ENCODE measurements at places on chromosomes 4 and X.

- no peak for ATAC-seq
Measured at GRCh38 chr4:23547096-23547495, 342.8 kb downstream of the PPARGC1A start.

GRCh38 chr4:113811359-113811758, 49.8 kb upstream of the CAMK2D start:
- no peak for ATAC-seq

DNA sequence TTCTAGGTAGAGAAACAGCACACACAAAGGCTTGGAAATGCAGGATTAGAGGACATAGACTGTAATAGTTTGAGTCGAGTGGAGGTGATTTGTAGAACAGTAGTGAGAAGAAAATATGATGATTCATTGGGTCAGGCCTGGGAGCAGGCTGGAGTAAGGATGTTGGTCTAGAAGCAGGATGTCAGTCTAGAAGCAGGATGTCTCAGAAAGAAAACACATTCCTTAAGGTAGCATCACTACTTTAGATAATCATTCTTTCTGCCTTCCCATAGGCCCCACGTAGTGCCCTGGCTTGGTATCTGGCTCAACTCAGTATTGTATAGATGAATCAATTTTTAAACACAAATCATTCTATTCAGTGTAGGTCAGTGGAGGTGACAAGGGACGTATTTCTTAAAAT, 11.2 kb upstream of the DACH2 start:
- ATAC-seq, result no peak

GRCh38 chr4:28004520-28004919, 1143.9 kb downstream of the STIM2 start:
- ATAC-seq, result no peak

- no peak for ATAC-seq
Measured at GRCh38 chr4:48902266-48902665, 4.3 kb downstream of the OCIAD2 start.

DNA sequence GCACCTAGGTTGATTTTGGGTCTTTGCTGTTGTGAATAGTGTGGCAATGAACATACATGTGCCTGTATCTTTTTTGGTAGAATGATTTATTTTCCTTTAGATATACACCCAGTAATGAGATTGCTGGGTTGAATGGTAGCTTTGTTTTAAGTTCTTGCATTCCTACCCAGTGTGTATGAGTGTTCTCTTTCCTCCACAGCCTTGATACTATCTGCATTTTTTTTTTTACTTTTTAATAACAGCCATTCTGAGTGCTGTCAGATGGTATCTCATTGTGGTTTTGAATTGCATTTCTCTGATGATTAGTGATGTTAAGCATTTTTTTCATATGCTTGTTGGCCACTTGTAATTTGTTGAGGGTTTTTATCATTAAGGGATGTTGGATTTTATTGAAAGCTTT, 351.8 kb upstream of the GNPDA2 start:
- ATAC-seq, result no peak

- ATAC-seq, result peak; percentile 89
Measured at GRCh38 chrX:19682712-19683331, 167.5 kb upstream of the MAP3K15 start.

DNA sequence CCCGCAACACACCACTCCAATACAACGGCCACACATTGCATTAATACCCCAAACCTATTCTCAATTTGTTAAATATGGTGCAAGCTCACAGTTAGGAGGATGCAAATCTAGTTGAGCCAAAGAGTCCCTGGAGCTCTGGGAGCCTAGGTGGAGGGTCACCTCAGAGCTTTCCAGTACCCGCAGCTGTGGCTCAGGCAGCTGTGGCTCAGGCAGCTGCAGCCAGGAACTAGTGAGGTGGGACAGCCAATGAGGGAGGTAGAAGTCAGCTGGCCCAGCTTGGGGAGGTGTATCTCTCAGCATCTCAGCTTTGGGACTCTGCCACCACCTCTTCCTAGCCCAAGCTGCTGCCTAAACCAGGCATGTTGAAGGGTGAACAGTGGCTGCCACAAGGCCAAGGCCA, 36.7 kb upstream of the ARHGAP6 start:
- no peak for ATAC-seq

- peak; percentile 42 for ATAC-seq
Measured at GRCh38 chrX:64395568-64395929, 297 bp upstream of the MTMR8 start.

- ATAC-seq, result no peak
Measured at GRCh38 chr4:157838366-157838765, 334.5 kb downstream of the GASK1B start.

GRCh38 chr4:104210420-104210819, 284.3 kb downstream of the CXXC4 start:
- ATAC-seq, result no peak

DNA sequence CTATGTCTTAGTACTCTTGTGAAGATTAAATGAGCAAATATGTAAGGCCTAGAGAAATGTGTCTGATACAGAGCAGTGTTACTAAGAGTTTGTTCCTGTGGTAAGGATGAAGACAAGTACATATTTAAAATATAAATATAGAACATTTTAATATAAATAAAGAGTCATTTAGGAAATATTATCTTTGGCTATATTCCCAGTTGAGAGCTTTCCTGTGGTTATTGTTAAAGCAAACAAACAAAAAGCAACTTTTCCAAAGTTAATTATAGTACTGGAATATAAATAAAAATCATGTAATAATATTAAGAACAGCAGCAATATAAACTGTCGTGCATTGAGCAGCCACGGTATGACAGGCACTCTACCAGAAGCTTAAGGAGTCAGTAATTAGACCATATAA, 472.5 kb downstream of the INPP4B start:
- no peak for ATAC-seq

DNA sequence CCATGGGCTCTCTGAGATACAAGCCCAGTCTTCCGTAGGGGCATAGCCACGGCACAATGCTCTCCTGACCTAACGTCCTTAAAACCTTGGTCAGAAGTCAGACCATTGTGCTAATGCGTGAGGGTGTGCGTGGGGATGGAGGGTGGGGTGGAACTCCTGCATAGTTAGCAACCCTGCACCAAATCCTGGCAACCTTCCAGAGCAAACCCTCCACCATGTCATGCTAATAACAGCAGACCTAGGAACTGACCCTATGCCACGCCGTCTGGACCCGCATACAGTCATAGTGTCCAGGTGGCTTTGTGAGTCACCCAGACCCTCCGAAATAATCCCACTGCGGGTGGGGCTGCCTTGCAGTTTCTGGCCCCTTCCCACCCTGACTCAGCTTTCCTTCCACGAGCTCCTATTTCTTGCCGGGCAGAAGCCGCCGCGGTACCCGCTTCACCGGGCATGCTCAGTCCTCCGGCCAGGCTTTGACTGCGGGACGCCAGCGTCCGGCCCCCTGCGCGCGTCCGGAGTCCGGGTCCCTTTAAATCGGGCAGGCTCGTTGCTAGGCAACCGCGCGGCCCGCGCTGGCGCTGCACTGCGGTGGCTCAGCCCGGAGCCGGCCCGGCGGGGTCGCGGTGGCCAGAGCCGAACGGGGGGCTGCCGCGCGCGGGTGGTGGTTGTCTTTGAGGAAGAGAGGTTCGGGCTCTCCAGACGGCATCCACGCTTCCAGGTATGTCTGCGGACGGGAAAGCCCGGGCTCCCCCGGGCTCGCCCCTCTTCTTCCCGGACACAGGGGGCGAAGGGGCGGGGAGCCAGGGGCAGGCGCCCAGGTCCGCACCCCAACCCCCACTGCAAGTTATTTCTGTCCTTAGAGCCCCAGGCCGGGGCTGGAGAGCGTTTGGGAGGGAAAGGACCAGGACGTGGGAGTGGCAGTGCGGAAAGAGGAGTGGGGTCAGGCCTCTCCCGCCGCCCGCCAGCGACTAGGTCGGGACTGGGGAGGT, at the start of gene CCDC160:
Gene CCDC160, plus strand, starts transcription at position 557 of the 989 bp plus-strand sequence. CDS start 7,619 bp downstream, outside the sequence.
- no peak for ATAC-seq

- ATAC-seq, result no peak
Measured at GRCh38 chrX:153583433-153583832, 15.5 kb downstream of the CCNQ start.

GRCh38 chr4:183158062-183158461, 59.0 kb downstream of the WWC2 start:
- ATAC-seq, result no peak

- ATAC-seq, result no peak
Measured at GRCh38 chr4:19309378-19309777, 942.3 kb upstream of the SLIT2 start.

DNA sequence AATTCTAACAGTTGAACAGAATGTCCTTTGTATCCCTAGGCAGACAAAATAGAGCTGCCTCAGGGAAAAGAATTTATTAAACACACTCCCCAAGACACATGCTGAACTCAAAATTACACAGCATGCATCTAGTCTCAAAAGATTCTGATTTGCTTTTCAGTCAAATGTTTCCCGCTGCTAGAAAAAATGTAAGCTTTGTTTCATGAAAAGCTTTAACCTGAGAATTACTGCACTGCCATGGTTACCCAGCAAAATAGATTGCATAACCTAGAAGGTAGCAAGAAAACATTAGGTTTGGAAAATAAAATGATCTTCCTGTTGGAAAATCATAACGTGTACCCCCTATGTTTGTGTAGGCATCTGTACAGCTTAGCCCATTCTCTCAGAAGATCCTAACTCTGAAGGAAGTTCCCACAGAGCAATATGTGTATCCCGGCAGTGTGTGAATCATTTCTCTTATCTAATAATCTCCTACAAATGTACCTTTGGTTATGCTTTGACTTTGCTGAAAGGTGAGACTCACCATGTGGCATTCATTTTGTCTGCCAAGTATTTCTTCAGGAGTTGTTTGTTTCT, 646.9 kb downstream of the STPG2 start:
- no peak for ATAC-seq

DNA sequence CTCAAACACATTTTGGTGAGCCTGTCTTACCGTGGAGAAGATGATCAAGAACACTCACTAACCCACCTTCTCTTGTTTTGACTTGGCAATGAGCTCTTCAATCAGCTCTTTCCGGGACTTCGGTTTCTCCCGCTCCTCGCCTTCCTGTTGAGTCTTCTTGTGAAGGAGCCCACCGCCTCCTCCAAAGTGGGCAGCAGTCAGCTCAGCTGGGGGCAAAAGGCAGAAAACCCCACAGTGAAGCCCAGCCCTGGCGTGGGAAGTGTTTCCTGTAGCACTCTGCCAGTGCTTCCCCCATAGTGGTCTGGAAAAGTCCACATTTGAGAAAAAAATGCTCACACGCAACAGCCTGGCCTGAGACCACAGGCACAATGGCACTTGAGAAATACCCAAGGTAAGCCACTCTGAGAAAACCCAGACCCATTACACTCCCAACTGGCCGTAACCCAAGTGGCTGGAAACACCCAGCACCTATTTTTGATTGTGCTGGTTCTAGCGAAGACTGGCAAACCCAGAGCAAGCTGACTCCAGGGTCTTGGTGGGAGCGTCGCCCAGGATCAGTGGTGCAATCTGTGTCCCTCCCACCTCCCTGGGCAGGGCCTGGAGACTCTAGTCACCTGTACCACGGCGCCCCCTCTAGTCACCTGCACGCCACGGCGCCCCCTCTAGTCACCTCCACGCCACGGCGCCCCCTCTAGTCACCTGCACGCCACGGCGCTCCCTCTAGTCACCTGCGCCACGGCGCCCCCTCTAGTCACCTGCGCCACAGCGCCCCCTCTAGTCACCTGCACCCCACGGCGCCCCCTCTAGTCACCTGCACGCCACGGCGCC, 8.6 kb downstream of the NOP14 start:
- peak; percentile 86 for ATAC-seq

GRCh38 chr4:67926485-67926884, 36.8 kb downstream of the TMPRSS11A start:
- no peak for ATAC-seq

GRCh38 chr4:36771411-36772153, 473.0 kb upstream of the NWD2 start:
- ATAC-seq, result no peak

DNA sequence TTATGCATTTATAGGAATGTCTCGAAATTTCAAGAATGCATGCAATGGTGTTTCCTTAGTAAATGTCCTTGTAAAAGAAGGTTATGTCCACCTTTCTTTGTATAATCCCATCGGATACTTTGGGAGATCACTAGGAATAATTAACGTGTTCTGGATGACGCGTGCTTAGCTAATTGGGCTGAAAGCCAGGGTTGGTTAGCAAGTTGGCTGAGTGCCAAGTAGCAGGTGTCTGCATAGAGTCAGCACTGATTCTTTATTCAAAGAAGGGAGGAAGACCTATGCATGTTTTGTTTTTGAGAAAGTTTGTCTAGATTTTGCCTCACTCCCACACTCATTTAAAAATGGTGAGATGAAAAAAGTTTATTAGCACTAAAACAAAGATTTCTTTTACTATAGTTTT, 144.6 kb downstream of the SOX3 start:
- ATAC-seq, result no peak

GRCh38 chr4:22237155-22237751, 278.6 kb downstream of the ADGRA3 start:
- no peak for ATAC-seq

DNA sequence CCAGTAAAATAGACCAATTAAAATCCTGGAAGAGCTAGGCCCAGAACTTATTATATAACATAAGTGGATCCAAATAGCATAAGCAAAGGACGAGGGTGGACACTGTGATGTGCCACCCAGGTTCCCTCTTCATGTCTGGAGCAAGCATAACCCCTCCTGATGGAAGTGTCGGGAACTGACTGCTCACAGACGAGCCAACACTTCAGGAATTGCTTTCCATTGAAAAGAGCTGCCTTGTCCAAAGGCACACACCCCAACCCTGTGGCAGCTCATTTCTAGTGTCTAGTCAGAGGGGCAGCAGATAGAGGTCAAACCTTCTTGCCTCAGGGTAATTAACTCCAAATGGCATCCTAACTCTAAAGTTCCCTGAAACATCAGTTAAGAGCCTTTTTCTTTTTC, 15.3 kb downstream of the DDIT4L start:
- ATAC-seq, result no peak

- no peak for ATAC-seq
Measured at GRCh38 chr4:183264614-183265013, 55.5 kb downstream of the CLDN22 start.

DNA sequence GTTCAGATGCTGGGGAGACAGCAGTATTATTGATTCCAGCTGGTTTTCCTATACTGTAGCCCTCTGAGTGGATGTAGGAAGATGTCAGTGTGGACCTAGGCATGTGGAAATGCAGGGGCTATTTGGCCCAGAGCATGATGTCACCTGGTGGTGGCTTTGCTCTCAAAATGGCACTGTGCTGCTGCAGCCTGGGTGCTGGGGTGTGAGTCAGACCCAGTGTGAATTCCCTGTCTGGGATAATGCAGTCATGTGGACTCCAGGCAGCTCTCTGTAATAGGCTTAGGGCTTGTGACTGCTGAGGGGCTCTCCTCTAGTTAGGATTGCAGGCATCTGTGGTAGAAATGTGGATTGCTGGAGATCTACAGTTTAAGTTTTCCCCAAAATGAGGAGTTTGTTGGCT, 70.7 kb downstream of the DCAF8L2 start:
- no peak for ATAC-seq

Measured in activated T-helper 17 cell treated with anti-CD3 and anti-CD28 coated beads, Interleukin-2, amount 50 U/mL, for 72 hours (primary cell).